Activated CD4-positive, alpha-beta memory T cell treated with anti-CD3 and anti-CD28 coated beads for 36 hours (primary cell): ENCODE measurements at places on chromosomes 1 and 21. TPM values are rescaled to one million over a fixed set of nuclear protein-coding genes. Genes with fewer than 3 reads are reported as not detected.

Gene AMY1A
- total RNA-seq: not detected

GRCh38 chr1:193221651-193222050, 35.2 kb upstream of the B3GALT2 start:
- no peaks in the 10 kb centered on the region for H3K27me3 ChIP-seq
- H3K4me3 ChIP-seq: no peak overlapping the region
- peaks cover 46% of the 10 kb centered on the region for H3K36me3 ChIP-seq
- no peak overlapping the region for H3K27ac ChIP-seq

- no peak overlapping the region for H3K4me3 ChIP-seq
- no peak overlapping the region for H3K27ac ChIP-seq
- no peaks in the 10 kb centered on the region for H3K4me1 ChIP-seq
- no peaks in the 10 kb centered on the region for H3K36me3 ChIP-seq
- H3K27me3 ChIP-seq: no peaks in the 10 kb centered on the region
Observed at GRCh38 chr21:16840538-16840937, 672.3 kb upstream of the CXADR start.

DNA sequence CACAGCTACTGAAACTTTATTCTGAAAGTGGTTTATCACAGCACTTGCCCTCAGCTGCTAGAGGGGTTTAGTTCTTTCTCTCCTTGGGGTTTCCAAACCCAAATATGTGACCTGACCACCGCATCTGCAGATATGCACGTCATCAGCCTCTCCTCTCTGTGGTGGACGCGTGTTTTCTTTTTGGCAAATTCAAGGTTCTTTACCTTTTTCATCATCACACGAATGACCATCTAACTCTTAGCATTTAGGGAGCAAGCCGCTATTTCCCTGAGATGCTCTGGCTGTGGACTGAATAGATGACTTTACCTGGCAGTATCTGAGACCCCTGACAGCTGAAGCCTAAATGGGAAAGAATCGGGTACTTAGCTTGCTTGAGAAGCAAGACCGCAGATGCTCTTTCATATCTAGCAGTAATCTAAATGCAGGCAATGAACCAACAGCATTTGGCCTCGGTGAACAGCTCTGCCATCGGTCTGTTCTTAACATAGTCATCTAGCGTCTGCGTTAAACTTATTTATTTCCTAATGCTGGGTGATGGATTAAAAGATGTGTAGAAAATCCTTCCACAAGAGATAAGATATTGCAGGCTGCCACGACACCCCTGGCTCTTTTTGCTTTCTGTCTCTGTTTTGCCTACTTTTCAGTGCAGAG, 463.4 kb downstream of the CAMTA1 start:
- H3K27me3 ChIP-seq: peaks cover 17% of the 10 kb centered on the region
- no peaks in the 10 kb centered on the region for H3K36me3 ChIP-seq
- H3K4me1 ChIP-seq: no peaks in the 10 kb centered on the region
- H3K27ac ChIP-seq: no peak overlapping the region
- no peak overlapping the region for H3K4me3 ChIP-seq

DNA sequence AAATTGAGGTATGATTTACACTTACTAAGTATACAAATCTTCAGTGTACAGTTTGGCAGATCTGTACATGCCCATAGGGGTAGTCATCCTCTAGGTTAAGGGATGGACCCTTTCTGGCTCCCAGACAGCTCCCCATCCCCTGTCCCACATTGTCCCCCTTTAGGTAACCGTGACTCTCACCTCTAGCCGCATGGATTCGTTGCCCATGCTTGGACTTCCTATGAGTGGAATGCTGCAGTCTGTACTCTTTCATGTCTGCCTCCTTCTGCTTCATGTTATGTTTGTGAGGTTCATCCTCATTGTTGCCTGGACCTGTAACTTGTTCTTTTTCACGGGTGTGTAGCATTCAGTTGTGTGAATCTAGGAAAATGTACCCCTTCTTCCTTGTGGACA, 20.3 kb downstream of the SLC37A1 start:
- no peak overlapping the region for H3K27ac ChIP-seq
- no peak overlapping the region for H3K4me3 ChIP-seq
- peak; percentile 2 for DNase-seq
- peaks cover 24% of the 10 kb centered on the region for H3K4me1 ChIP-seq
- H3K36me3 ChIP-seq: peaks cover 11% of the 10 kb centered on the region

Gene RHD
- not detected for total RNA-seq

DNA sequence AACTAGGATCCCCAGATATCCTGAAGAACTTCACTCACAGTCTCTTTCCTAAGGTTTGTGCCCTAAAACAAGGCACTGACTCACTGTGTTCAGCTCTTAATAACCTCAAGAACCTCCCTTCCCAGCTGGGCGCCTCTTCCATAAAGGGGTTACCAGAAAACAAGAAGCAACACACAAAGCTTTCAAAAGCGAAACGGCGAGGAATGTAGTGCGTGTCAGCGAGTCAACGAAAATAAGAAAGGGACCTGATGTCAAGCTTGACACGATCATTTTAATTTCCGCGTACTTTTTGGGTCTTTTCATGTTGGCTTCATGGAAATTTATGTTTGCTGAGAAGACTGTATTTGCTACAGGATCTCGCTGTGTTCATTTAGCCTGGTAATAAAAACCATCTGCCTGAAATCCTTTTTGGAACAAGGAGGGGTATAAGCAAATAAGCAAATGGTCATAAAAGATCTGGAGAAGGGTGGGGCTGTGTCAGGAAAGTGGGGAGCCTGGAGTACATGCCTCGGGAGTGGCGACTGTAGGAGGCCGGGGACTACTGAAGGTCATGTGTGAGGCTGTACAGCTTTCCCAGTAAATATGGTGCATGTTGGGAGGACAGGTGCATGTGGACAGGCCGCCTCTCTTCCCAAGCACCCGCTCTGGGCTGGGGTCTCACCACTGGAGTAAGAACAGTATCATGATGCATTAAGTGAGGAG, 11.4 kb upstream of the CLDN14 start:
- no peaks in the 10 kb centered on the region for H3K36me3 ChIP-seq
- H3K4me3 ChIP-seq: no peak overlapping the region
- H3K27me3 ChIP-seq: peaks cover 12% of the 10 kb centered on the region
- H3K4me1 ChIP-seq: no peaks in the 10 kb centered on the region
- DNase-seq: no peak

GRCh38 chr1:91548376-91549040, 47.9 kb downstream of the CDC7 start:
- DNase-seq: peak; percentile 47
- H3K4me3 ChIP-seq: no peak overlapping the region
- H3K36me3 ChIP-seq: peaks cover 5% of the 10 kb centered on the region

Gene SLC44A3
- 0.21 TPM for total RNA-seq

Gene B3GALT5
- total RNA-seq: not detected

- H3K27ac ChIP-seq: no peak overlapping the region
- H3K36me3 ChIP-seq: no peaks in the 10 kb centered on the region
- no peak for DNase-seq
Observed at GRCh38 chr1:113040041-113040440, 33.0 kb upstream of the LRIG2 start.

DNA sequence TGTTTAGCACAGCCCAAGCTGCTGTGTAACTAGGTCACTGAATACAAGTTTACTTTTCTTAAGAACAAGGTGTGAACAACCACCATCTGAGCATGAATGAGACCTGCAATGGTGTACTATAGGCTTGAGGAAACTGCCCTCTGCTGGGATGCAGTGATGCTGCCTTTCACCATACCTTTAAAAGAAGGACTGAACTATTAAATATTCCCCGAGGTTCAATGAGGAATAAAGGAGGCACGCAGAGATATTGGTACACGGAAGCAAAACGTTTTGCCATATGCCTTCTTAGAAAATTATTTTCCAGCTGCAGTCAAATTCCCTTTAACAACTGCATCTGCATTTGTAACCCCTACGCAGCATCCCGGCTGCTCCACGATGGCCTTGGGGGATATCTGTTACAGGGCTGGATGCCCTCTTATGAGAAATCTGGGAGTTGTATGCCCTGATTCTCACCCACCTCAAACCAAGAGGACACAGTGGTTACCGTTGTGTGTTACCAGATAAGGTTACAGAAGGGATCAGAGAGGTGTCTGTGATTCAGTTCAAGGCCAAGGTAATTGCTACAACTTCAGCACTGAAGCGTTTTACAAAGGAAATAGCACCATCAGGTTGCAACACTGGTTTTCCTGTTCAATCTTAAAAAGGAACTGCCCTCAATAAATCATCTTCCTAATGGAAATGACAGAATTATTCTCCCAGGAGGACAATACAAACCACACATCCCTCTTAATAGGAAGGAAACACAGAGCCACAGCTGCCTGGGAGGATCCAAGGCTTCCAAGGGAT, 470.5 kb downstream of the LTN1 start:
- no peaks in the 10 kb centered on the region for H3K4me1 ChIP-seq
- no peak overlapping the region for H3K27ac ChIP-seq
- H3K27me3 ChIP-seq: no peaks in the 10 kb centered on the region

DNA sequence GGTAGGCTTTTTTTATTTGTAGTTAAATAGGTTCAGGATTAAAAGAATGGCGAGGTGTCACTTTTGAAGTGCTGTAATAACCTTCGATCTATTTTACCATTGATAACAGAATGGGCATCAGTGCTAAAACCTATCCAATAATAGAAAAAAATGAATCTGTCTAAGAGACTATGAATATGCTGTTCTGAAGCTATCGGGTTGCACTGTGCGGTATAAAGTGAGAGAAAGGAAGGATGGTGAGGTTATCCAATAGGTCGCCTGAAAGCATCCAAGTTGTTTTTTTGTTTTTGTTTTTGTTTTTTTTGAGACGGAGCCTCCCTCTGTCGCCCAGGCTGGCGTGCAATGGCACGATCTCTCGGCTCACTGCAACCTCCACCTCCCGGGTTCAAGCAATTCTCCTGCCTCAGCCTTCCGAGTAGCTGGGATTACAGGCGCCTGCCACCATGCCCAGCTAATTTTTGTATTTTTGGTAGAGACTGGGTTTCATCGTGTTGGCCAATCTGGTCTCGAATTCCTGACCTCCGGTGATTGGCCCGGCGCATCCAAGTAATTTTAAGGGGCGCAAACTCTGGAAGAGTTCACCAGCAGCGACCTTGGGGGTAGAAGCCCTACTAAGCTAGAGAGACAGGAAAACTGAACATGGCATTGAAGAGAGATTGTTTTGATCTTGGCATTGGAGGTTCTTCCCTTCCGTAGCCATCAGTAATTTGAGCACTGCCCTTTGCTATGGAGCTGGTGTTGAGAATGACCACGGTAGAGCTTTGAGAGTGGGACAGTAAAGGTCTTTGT, 8.7 kb upstream of the MDM4 start:
- peak overlapping the region; percentile 91 for H3K4me3 ChIP-seq
- H3K27me3 ChIP-seq: peaks cover 4% of the 10 kb centered on the region
- peaks cover 10% of the 10 kb centered on the region for H3K36me3 ChIP-seq
- H3K27ac ChIP-seq: peak overlapping the region; percentile 98
- H3K4me1 ChIP-seq: peaks cover 24% of the 10 kb centered on the region
- peak; percentile 62 for DNase-seq

GRCh38 chr1:7438396-7438785, 332.7 kb upstream of the VAMP3 start:
- no peaks in the 10 kb centered on the region for H3K4me1 ChIP-seq
- H3K4me3 ChIP-seq: no peak overlapping the region
- H3K27ac ChIP-seq: no peak overlapping the region

GRCh38 chr1:54947540-54947939, 32.9 kb upstream of the TMEM61 start:
- DNase-seq: no peak
- no peak overlapping the region for H3K4me3 ChIP-seq
- no peak overlapping the region for H3K27ac ChIP-seq

Gene KCNE2
- total RNA-seq: not detected

GRCh38 chr1:168280296-168280927, at the start of gene TBX19:
Gene TBX19 (plus strand): TSS chr1:168280877. CDS start chr1:168281091, 214 bp downstream.
- H3K4me1 ChIP-seq: peaks cover 2% of the 10 kb centered on the region
- H3K4me3 ChIP-seq: no peak within 1 kb of the TSS
- H3K27me3 ChIP-seq: no peaks in the 10 kb centered on the region
- H3K36me3 ChIP-seq: peaks cover 8% of the 10 kb centered on the region
- DNase-seq: no peak
- no peak within 1 kb of the TSS for H3K27ac ChIP-seq

- peaks cover 1% of the 10 kb centered on the region for H3K36me3 ChIP-seq
- peak overlapping the region; percentile 96 for H3K27ac ChIP-seq
- no peaks in the 10 kb centered on the region for H3K27me3 ChIP-seq
- peak overlapping the region; percentile 77 for H3K4me3 ChIP-seq
- H3K4me1 ChIP-seq: peaks cover 49% of the 10 kb centered on the region
Observed at GRCh38 chr1:153921080-153921802, 1.5 kb downstream of the GATAD2B start.

GRCh38 chr1:118918230-118918939, 69.8 kb downstream of the TBX15 start:
- no peaks in the 10 kb centered on the region for H3K4me1 ChIP-seq
- H3K36me3 ChIP-seq: no peaks in the 10 kb centered on the region
- no peak overlapping the region for H3K27ac ChIP-seq
- no peaks in the 10 kb centered on the region for H3K27me3 ChIP-seq
- H3K4me3 ChIP-seq: no peak overlapping the region

Gene GPX7
- total RNA-seq: 20.6 TPM

- no peaks in the 10 kb centered on the region for H3K4me1 ChIP-seq
- H3K27me3 ChIP-seq: peaks cover 8% of the 10 kb centered on the region
- DNase-seq: no peak
- no peak overlapping the region for H3K27ac ChIP-seq
- H3K4me3 ChIP-seq: no peak overlapping the region
- no peaks in the 10 kb centered on the region for H3K36me3 ChIP-seq
Observed at GRCh38 chr1:220550811-220551399, 23.0 kb downstream of the MARK1 start.

Gene NBPF10
- total RNA-seq: 1.7 TPM

DNA sequence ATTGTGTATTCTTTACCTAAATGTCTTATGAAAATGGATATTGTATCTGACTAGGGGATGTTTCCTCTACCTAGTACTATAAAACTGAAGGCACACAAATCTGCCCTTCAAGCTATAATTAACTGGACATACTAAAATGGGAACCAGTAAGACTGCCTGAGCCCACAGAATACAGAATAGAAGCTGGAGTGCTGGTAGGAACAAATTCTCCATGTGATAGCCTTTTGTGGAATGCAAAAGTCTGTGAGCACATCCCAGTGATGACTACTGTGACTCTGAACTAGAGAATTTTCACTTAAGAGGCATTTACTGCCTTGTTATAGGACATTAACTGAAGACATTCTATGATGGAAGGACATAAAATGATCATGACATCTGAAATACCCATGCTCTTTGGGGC, 30.3 kb downstream of the KIFAP3 start:
- H3K4me1 ChIP-seq: no peaks in the 10 kb centered on the region
- no peaks in the 10 kb centered on the region for H3K27me3 ChIP-seq
- peaks cover 20% of the 10 kb centered on the region for H3K36me3 ChIP-seq
- no peak for DNase-seq
- H3K4me3 ChIP-seq: no peak overlapping the region
- H3K27ac ChIP-seq: no peak overlapping the region

GRCh38 chr1:218494449-218494852, 149.3 kb downstream of the TGFB2 start:
- H3K27ac ChIP-seq: no peak overlapping the region
- DNase-seq: no peak
- H3K27me3 ChIP-seq: peaks cover 10% of the 10 kb centered on the region
- no peaks in the 10 kb centered on the region for H3K4me1 ChIP-seq
- no peak overlapping the region for H3K4me3 ChIP-seq
- H3K36me3 ChIP-seq: no peaks in the 10 kb centered on the region

- DNase-seq: no peak
- H3K4me1 ChIP-seq: peaks cover 9% of the 10 kb centered on the region
- no peaks in the 10 kb centered on the region for H3K36me3 ChIP-seq
- H3K4me3 ChIP-seq: no peak within 1 kb of the TSS
- H3K27ac ChIP-seq: no peak within 1 kb of the TSS
- peaks cover 54% of the 10 kb centered on the region for H3K27me3 ChIP-seq
Observed at GRCh38 chr1:18107369-18108298, at the start of gene IGSF21. Gene IGSF21 (plus strand): TSS chr1:18107798. CDS start chr1:18108129, 331 bp downstream.

Gene FALEC
- not detected for total RNA-seq

Gene ZNF683
- total RNA-seq: not detected
